ENCODE measurements at places on chromosomes 5 and 9.

- no peaks in the 10 kb centered on the region for H3K36me3 ChIP-seq
- DNase-seq: no peak
- no peaks in the 10 kb centered on the region for H3K4me1 ChIP-seq
- no peak overlapping the region for H3K27ac ChIP-seq
These were observed 59.6 kb downstream of the RPS23 start for GRCh38 chr5:82218374-82219156.

- no peaks in the 10 kb centered on the region for H3K36me3 ChIP-seq
- H3K27ac ChIP-seq: no peak overlapping the region
- H3K27me3 ChIP-seq: peaks cover 3% of the 10 kb centered on the region
- no peaks in the 10 kb centered on the region for H3K4me1 ChIP-seq
These were observed 29.2 kb upstream of the TGFBI start for GRCh38 chr5:135999406-136000139.

DNA sequence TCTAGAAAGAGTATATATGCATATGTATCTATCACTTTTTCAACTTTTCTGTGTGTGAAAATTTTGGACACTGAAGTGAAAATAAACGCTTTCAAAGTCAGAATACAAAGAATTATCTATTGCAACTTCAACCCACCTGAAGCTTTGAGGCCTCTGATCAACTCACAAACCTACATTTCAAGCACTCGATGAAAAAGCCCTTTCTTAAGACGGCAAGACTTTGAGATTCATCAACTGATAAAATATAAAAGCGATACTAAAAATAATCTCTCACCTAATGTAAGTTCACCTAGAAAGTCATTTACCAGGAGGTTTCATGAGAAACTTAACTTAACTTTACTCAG is 1.2 kb downstream of the GOLPH3 start:
- H3K27me3 ChIP-seq: no peaks in the 10 kb centered on the region
- H3K27ac ChIP-seq: peak overlapping the region; percentile 98
- H3K36me3 ChIP-seq: peaks cover 11% of the 10 kb centered on the region
- H3K4me3 ChIP-seq: peak overlapping the region; percentile 95
- DNase-seq: no peak

- H3K4me1 ChIP-seq: no peaks in the 10 kb centered on the region
- no peaks in the 10 kb centered on the region for H3K27me3 ChIP-seq
- H3K27ac ChIP-seq: no peak overlapping the region
- H3K4me3 ChIP-seq: no peak overlapping the region
- DNase-seq: no peak
These were observed 592.7 kb upstream of the BRINP1 start for GRCh38 chr9:119961774-119962424.

- peaks cover 5% of the 10 kb centered on the region for H3K36me3 ChIP-seq
- no peaks in the 10 kb centered on the region for H3K27me3 ChIP-seq
- H3K4me3 ChIP-seq: no peak overlapping the region
- peaks cover 35% of the 10 kb centered on the region for H3K4me1 ChIP-seq
- DNase-seq: no peak
- H3K27ac ChIP-seq: no peak overlapping the region
These were observed 48.8 kb downstream of the RAPGEF1 start for GRCh38 chr9:131690941-131691573.

DNA sequence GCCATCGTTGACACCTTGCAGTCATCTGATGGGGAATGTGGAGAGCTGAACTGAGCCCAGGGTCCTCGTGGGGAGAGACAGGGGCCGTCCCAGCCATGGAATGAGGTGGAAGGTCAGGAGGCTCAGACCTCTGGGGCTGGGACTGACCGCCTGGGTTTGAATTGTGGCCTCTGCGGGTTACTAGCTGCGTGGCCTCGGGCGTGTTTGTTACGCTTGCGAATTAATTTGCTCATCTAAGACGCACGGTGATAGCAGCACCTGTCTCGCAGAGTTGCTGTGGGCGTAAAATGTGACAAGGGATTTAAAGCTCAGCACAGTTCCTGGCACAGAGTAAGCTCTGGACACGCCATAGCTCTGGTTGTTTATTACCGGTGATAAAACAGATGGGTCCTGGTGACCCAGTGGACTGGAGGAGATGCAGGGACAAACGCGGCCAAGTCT is 19.4 kb upstream of the DAB2IP start:
- peaks cover 5% of the 10 kb centered on the region for H3K27me3 ChIP-seq
- no peak overlapping the region for H3K4me3 ChIP-seq
- DNase-seq: no peak
- no peak overlapping the region for H3K27ac ChIP-seq

- H3K4me3 ChIP-seq: no peak overlapping the region
- no peaks in the 10 kb centered on the region for H3K4me1 ChIP-seq
- H3K36me3 ChIP-seq: no peaks in the 10 kb centered on the region
- H3K27ac ChIP-seq: no peak overlapping the region
These were observed 77.5 kb upstream of the OLFM1 start for GRCh38 chr9:135009794-135010585.

GRCh38 chr5:154811653-154812465 is 38.5 kb downstream of the FAXDC2 start:
- peak; percentile 9 for DNase-seq
- no peak overlapping the region for H3K4me3 ChIP-seq
- no peaks in the 10 kb centered on the region for H3K27me3 ChIP-seq
- no peak overlapping the region for H3K27ac ChIP-seq
- H3K4me1 ChIP-seq: no peaks in the 10 kb centered on the region
- peaks cover 61% of the 10 kb centered on the region for H3K36me3 ChIP-seq

DNA sequence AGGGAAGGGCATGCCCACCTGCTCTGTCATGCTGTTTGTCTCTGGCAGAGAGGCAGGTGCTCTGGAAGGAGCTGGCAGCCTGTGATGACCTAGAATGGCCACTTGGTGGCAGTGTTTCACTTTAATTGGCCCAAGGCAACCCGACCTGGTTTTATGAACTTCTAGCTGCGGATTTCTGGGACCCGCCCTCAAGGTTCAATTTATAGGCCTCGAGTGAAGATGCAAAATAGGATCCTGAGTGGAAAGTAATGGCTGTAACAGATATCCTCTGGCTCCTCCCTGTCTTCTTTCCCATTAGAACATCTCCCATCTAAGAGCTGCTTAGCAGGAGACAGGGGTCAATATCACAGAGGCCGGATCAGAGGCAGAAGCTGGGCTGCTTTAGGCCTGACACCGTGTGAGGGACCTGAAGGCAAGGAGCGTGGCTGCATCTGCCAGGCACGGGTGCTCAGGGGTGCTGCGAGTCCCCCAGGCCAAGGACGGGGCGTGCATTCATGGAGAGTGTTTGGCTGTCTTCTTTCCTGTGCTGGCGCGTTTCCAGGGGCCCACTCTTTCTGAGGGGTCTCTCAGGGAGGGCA is 56.7 kb upstream of the SLC28A3 start:
- no peaks in the 10 kb centered on the region for H3K4me1 ChIP-seq
- no peaks in the 10 kb centered on the region for H3K27me3 ChIP-seq
- peak; percentile 8 for DNase-seq
- H3K4me3 ChIP-seq: no peak overlapping the region

- H3K4me3 ChIP-seq: no peak overlapping the region
- no peaks in the 10 kb centered on the region for H3K4me1 ChIP-seq
- H3K27ac ChIP-seq: no peak overlapping the region
- no peak for DNase-seq
- H3K27me3 ChIP-seq: no peaks in the 10 kb centered on the region
These were observed 43.5 kb upstream of the CAVIN4 start for GRCh38 chr9:100534401-100534800.

DNA sequence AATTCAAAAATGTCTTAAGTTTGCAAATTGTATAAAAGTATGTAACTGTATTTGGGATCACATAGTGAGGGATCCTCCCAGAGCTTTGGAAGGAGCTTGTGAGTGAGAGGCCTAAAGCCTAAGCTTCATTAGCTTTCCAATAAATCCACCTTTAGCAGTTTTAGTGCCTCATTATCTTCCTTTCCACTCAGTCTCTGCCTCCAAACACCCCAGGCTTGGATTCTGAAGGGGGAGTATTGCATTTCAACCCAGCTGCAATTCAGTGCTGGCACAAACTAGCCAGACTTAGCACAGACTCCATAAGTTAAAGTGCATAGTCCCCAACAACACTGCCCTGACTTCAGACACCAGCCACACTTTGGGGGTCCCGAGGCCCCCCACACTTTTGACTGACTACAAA is 113.5 kb downstream of the SMARCA2 start:
- no peaks in the 10 kb centered on the region for H3K27me3 ChIP-seq
- H3K4me1 ChIP-seq: peaks cover 8% of the 10 kb centered on the region
- peaks cover 53% of the 10 kb centered on the region for H3K36me3 ChIP-seq
- H3K27ac ChIP-seq: no peak overlapping the region

GRCh38 chr9:76887003-76887821 is 18.7 kb downstream of the PRUNE2 start:
- H3K27ac ChIP-seq: peak overlapping the region; percentile 11
- DNase-seq: no peak
- peaks cover 22% of the 10 kb centered on the region for H3K4me1 ChIP-seq
- H3K36me3 ChIP-seq: no peaks in the 10 kb centered on the region
- H3K4me3 ChIP-seq: no peak overlapping the region
- no peaks in the 10 kb centered on the region for H3K27me3 ChIP-seq

- peaks cover 9% of the 10 kb centered on the region for H3K4me1 ChIP-seq
- H3K27me3 ChIP-seq: no peaks in the 10 kb centered on the region
- no peak for DNase-seq
- no peaks in the 10 kb centered on the region for H3K36me3 ChIP-seq
- H3K27ac ChIP-seq: peak overlapping the region; percentile 39
- H3K4me3 ChIP-seq: peak overlapping the region; percentile 98
These were observed 1.3 kb downstream of the SDHA start for GRCh38 chr5:219460-219863.

DNA sequence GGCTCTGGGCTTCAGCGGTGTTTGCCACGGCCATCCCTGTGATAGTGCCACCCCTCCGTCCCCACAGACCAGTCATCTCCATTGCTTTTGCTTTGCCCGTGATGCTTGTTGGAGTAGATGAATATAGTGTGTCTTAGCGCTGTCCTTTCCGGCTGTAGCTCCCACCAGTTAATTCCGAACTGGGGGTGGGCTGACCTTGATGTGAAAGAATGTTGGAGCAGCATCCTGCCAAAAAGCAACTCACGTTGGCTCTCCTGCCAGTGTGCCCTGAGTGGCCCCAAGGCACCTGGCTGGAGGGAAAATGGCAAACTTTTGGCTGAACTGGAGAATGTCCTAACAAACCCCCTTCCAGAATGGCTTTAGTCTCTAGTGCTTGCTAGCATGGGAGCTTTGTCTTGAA is 20.0 kb downstream of the CLTA start:
- peaks cover 3% of the 10 kb centered on the region for H3K4me1 ChIP-seq
- H3K36me3 ChIP-seq: peaks cover 19% of the 10 kb centered on the region
- no peaks in the 10 kb centered on the region for H3K27me3 ChIP-seq
- DNase-seq: no peak

- no peak overlapping the region for H3K4me3 ChIP-seq
- peak; percentile 47 for DNase-seq
- H3K27me3 ChIP-seq: no peaks in the 10 kb centered on the region
These were observed 33.9 kb downstream of the HACD4 start for GRCh38 chr9:20997503-20998076.

- no peaks in the 10 kb centered on the region for H3K27me3 ChIP-seq
- no peaks in the 10 kb centered on the region for H3K36me3 ChIP-seq
- no peak overlapping the region for H3K4me3 ChIP-seq
- DNase-seq: no peak
- H3K27ac ChIP-seq: no peak overlapping the region
- H3K4me1 ChIP-seq: no peaks in the 10 kb centered on the region
These were observed 524.5 kb upstream of the RGMB start for GRCh38 chr5:98248949-98249348.

DNA sequence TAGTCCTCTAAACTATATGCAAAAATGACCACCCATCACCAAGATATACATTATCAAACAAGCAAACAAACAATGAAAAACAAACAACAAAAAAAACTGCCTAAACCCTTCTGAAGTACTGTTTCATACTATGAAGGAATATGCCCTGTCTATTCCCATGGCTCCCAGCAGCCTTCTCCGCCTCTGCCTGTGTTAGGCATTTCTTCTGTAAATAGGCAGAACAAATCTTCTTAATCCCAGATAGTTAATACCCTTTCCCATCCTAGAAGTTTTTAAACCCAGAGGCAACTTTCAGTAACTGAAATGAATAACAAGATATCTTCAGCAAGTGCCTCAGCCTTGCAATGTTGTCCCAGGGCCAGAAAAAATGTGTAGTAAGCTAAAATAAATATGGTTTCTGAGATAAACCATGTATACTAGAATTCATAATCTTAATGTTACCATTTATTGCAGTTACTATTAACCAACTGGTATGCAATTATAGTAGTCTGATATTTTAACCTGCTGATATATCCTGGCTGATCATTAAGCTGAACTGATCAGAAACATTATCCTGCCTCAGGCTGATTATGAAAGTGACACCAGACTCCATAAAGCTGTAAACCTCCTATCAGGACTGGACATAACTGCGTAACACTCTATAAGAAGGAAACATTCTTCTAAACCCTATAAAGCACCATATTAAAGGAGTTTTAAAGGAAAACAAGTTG is 68.5 kb downstream of the ANKRD31 start:
- no peaks in the 10 kb centered on the region for H3K4me1 ChIP-seq
- H3K4me3 ChIP-seq: no peak overlapping the region
- H3K36me3 ChIP-seq: no peaks in the 10 kb centered on the region
- DNase-seq: no peak
- no peaks in the 10 kb centered on the region for H3K27me3 ChIP-seq

- H3K27ac ChIP-seq: no peak overlapping the region
- no peak overlapping the region for H3K4me3 ChIP-seq
- H3K4me1 ChIP-seq: no peaks in the 10 kb centered on the region
- H3K36me3 ChIP-seq: no peaks in the 10 kb centered on the region
- no peaks in the 10 kb centered on the region for H3K27me3 ChIP-seq
- no peak for DNase-seq
These were observed 531.8 kb upstream of the CDH6 start for GRCh38 chr5:30661730-30662129.

DNA sequence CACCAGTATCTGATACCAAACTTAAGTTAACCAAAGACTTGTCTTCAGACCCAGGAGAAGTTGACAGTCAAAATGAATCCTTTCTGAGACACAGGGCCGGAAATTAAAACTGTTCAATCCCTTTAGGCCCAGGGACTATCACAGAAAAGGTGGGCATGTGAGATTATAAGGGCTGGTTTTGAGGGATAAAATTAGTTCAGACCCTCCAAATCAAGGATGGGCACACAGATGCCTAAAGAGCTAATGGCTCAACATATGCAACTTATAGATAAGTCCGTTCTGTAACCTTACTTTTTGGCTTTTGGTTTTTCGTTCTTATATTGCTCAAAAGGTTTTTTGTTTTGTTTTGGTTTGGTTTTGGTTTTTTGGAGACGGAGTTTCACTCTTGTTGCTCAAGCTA is 129.6 kb upstream of the ABCA1 start:
- no peaks in the 10 kb centered on the region for H3K4me1 ChIP-seq
- H3K4me3 ChIP-seq: no peak overlapping the region
- no peak for DNase-seq
- no peak overlapping the region for H3K27ac ChIP-seq

DNA sequence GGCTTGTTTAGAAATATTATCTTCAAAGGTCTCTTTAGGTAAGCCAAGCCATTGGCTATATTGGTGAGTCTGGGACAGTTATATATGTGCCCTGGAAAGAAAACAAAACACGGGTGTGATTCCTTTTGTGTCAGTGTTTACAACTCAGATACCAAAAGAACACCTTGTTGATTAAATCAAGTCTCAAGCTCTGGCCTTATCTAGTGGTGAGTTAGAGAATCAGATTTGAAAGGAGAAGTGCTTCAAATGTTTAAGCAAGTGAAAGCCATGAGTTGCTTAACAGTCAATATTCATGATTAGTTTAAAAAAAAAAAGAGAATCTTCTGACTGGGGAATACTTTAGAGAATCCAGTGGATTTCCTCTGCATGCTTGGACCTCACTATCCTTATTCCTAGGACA is 68.3 kb downstream of the IQGAP2 start:
- no peaks in the 10 kb centered on the region for H3K27me3 ChIP-seq
- no peak for DNase-seq

GRCh38 chr5:14588758-14589543 is 7.4 kb downstream of the OTULINL start:
- no peak overlapping the region for H3K4me3 ChIP-seq
- no peak overlapping the region for H3K27ac ChIP-seq
- peaks cover 26% of the 10 kb centered on the region for H3K4me1 ChIP-seq
- no peak for DNase-seq
